ENCODE measurements at places on chromosomes 2 and 18. TPM values are rescaled to one million over a fixed set of nuclear protein-coding genes. Genes with fewer than 3 reads are reported as not detected.

The CD207 gene
- total RNA-seq, result not detected

The RGPD3 gene
- total RNA-seq, result 0.34 TPM

The RAB11FIP5 gene
- total RNA-seq, result 23.6 TPM

The PDCD1 gene
- total RNA-seq, result not detected

The NYAP2 gene
- under 0.01 TPM for total RNA-seq

The PPM1B gene
- total RNA-seq, result 32.8 TPM

The HOXD1 gene
- total RNA-seq, result not detected

The MAB21L4 gene
- 5.9 TPM for total RNA-seq

The TMEM214 gene
- total RNA-seq, result 19.6 TPM

The TAF4B gene
- total RNA-seq, result 6.8 TPM

The QPCT gene
- 16.1 TPM for total RNA-seq

The GALNT3 gene
- total RNA-seq, result 92.9 TPM

The HOXD9 gene
- total RNA-seq, result not detected

The MYO7B gene
- not detected for total RNA-seq

The GCG gene
- total RNA-seq, result not detected

The BBS5 gene
- total RNA-seq, result 2.1 TPM
